ENCODE measurements at places on chromosomes 4 and X. TPM values are rescaled to one million over a fixed set of nuclear protein-coding genes. Genes with fewer than 3 reads are reported as not detected.

GRCh38 chr4:169999923-170000322, 26.3 kb downstream of the MFAP3L start:
- no peak for DNase-seq

- DNase-seq: peak; percentile 68
These were observed 32.5 kb downstream of the DLG3 start for GRCh38 chrX:70476934-70477733.

GRCh38 chr4:69860052-69860451, at the start of gene SULT1E1:
Gene SULT1E1 (minus strand): TSS chr4:69860145. CDS start chr4:69857644, 2,501 bp downstream.
- DNase-seq: no peak

GRCh38 chr4:112257098-112257497, 25.5 kb downstream of the AP1AR start:
- DNase-seq: no peak

DNA sequence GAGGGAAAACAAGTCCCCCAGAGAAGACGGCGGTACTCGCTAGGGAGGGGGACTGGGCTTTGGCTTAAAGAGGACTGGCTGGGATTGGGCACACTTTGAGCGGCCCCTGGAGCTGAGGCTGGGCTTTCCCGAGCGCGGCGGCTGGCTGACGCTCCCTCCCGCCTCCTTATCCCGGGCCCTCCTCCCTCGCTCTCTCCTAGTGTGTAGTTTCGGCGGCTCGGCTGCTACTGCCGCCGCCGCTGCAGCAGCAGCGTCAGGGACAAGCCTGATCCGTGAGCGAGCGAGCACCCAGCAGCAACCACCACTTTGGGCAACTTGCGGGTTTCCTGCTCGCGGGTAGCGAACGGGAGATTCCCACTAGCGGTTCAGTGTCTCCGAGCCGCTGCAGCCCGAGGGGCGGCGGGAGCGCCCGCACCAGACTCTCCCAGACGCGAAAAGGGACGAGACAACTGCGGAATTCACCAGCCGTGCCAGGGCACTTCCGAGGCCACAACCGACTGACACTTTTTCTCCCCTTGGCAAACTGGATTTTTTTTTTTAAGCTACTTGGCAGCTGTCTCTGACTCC, 632 bp upstream of the PCDH7 start:
- DNase-seq: no peak

GRCh38 chr4:53956454-53956853, 108.0 kb downstream of the CHIC2 start:
- no peak for DNase-seq

DNA sequence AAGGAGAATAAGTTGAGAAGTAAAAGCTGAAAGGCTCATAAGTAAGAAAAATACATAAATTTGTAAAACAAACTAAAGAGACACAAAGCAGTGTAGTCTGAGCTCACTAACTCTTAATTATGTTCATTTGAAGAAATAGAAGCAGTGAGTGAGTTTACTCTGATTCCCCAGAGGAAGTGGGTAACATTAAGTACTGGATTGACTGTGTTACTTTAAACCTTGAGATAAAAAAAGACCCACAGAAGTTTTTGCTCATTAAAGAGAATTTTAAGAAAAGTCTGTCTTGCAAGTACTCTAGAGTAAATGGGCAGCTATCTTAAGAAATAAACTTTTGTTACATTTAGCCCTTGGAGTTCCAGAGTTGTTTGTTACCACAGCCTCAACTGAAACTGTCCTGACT, 2466.9 kb downstream of the PCDH7 start:
- no peak for DNase-seq

DNA sequence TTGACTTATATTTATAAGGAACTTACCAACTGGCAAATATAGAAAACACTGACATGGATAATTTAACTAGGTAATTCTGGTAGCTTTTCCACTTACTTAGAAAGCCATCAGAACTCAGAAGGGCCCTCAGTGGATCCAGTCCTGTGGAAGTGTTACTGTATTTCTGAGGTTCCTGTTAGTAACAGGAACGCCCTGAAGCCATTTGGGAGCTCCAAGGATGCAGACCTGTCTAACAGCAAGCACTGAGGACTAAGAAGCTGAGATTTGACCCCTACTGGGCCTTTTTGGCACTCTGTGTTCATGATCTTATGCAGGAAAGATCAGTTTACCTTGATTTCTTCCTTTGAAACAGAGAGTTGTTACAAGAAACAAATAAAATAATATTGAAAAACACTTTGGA, 46.0 kb upstream of the TLL1 start:
- no peak for DNase-seq

- no peak for DNase-seq
These were observed 462.3 kb downstream of the DMD start for GRCh38 chrX:32749070-32749469.

- no peak for DNase-seq
These were observed 24.2 kb downstream of the SULT1E1 start for GRCh38 chr4:69835766-69836165.

- no peak for DNase-seq
These were observed 33.1 kb downstream of the ENPEP start for GRCh38 chr4:110508827-110509710.

GRCh38 chr4:68175562-68176155, 46.0 kb upstream of the TMPRSS11F start:
- DNase-seq: no peak

GRCh38 chr4:123555233-123555806, 158.7 kb downstream of the SPRY1 start:
- DNase-seq: peak; percentile 87

DNA sequence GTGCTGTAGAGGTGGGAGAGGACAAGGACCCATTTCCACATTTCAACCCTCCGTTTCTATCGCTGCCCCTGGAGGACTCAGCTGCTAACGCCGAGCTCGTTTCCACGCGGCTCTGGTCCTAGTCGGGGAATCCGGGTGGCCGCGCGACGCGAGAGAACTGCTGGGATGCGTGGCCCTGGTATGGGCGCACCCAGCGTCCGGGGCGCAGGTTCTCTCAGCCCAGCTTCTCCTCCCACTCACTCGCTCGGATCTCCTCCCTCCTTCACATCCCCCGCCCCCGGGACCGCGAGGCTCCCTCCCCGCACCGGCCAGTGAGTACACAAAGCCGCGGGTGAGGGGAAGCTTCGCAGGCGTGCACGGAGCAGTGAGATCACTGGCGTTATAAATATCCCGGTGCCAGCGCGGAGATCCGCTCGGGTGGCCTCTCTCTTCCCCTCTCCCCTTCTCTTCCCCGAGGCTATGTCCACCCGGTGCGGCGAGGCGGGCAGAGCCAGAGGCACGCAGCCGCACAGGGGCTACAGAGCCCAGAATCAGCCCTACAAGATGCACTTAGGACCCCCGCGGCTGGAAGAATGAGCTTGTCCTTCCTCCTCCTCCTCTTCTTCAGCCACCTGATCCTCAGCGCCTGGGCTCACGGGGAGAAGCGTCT, at the start of gene FGF5:
TSS of gene FGF5 (plus strand) at position 412 of the 649 bp plus-strand sequence. CDS start at position 573, 161 bp downstream.
- DNase-seq: peak; percentile 67

HMGN5 gene
- total RNA-seq: 1.8 TPM

DNA sequence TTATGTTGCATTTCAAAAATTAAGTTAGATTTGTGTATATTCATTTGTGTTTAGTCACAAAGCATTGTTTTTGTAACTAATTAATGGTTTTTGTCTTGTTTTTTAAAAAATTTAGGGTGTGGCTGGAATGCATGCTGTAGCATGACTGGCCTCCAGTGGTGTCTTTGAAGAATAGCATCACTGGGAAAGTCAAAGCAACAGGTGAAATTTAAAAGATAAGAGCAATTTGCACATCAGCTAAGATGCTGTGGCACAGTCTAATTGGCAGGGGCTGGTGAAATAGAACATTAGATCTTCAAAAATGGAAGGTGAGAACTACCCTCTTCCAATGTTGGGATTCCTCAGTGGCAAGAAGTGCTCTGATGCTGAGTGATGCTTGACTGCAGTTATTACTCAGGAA, 45.3 kb downstream of the ANK2 start:
- no peak for DNase-seq

- DNase-seq: no peak
These were observed 317.1 kb upstream of the GALNT7 start for GRCh38 chr4:172851534-172851933.

OTUD5 gene
- 42.6 TPM for total RNA-seq
